ENCODE measurements at places on chromosomes 4 and X.

GRCh38 chrX:6685489-6685888, 150.6 kb upstream of the VCX3A start:
- DNase-seq, result no peak

- DNase-seq, result no peak
Measured at GRCh38 chr4:57639561-57640382, 529.6 kb upstream of the IGFBP7 start.

DNA sequence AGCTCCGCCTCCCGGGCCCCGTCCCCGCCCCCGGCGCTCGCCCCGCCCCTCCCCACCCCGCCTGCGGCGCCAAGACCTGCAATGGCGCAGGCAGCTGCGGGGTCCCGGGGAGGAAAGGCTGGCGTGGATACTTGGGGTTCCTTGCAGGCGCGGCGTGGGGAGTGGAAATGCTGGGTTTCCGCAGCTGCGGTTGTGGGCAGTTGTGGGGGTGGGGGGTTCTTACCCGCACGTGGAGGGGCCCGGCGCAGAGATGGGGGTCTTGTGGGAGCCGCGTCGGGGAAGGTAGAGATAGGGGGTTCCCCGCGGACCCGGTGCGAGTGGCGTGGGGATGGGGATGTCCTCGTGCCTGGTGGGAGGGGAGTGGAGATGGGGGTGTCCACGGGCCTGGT, 680 bp upstream of the ASMTL start:
- DNase-seq, result no peak

GRCh38 chrX:10017872-10018271, 50.7 kb downstream of the CLDN34 start:
- DNase-seq, result no peak

- peak; percentile 29 for DNase-seq
Measured at GRCh38 chr4:123398853-123399626, 2.4 kb downstream of the SPRY1 start.

DNA sequence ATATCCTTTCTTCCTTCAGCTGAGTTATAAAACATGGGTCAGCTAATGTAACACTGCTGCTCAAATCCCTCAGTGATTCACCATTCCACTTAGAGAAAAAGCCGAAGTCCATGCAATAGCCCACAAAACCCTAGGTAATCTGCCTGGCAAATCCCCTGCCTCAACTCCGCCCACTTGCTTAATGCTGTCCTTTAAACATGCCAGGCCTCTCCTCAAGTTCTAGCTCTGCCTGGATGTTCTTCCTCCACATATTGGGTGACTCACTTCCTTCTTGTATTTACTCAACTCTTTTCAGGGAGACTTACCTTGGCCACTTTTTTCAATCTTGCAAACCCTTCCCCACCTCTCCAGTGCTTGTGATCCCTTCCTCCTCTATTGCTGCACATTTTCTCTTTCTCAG, 89.8 kb downstream of the EMCN start:
- no peak for DNase-seq

DNA sequence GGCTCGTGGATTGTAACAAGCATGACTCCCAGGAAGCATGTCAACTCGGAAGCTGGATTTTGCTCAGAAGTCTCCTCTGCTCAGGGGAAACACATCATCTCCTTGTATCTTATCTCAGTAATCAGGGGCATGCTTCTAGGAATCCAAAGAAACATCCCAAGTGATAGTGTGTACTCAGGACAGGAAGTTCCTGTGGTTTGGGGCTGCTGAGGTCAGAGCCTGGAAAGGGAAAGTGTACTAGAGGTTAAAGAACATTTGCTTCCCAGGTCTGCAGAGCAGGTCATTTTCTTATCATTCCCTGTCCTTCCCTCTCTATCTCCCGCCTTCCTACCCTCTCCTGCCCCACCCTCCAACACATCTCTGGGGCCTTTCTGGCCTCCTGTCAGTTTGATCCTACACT, 38.8 kb downstream of the SLC34A2 start:
- DNase-seq, result no peak

- no peak for DNase-seq
Measured at GRCh38 chrX:125782184-125782583, 383.9 kb downstream of the DCAF12L2 start.

DNA sequence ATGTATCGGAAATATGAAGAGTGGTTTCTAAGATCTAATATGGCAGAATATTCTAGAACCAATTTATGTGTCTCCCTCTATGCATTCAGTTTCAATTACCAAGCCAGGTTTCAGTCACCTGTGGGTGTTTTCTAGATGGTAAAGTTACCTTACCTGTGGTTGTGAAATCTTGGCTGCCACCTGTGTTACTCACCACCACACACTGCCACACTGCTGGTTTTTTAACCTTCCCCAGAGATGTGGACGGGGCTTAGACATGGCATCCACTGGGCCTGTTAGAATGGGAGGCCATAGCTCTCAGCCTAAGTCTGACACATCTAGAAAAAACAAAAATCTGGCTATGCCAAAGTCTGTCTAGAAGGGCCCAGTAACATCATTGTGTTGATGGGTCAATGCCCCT, 896.5 kb upstream of the PABPC4L start:
- no peak for DNase-seq

DNA sequence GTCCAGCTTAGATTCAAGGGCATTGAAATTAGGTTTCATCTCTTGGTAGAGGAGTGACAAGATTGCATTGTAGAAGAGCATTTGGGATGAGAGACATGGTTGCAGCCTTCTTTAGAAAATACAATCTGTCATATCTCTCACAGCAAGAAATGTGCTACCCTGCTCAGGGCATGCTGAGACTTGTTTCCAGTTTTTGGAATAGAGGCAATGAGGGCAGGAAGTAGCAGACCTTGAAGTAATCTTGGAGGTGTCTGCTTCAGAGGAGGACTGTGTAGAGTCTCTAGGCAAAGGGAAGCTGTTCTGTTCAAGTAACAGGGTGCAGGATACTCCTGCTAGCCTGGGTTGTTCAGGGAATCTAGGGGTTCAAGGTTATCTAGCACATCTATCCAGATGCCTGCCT, 116.1 kb upstream of the ZNF827 start:
- DNase-seq, result no peak

- DNase-seq, result no peak
Measured at GRCh38 chr4:137180349-137180748, 351.9 kb downstream of the PCDH18 start.

- no peak for DNase-seq
Measured at GRCh38 chrX:6021316-6022091, 207.2 kb downstream of the NLGN4X start.

GRCh38 chr4:1959104-1959384, 49.7 kb downstream of the NELFA start:
- DNase-seq, result no peak

GRCh38 chr4:75629239-75629638, 1.1 kb downstream of the CDKL2 start:
- no peak for DNase-seq

GRCh38 chrX:148813422-148813821, 313.0 kb downstream of the AFF2 start:
- DNase-seq, result no peak

GRCh38 chr4:74085669-74086068, 13.3 kb downstream of the CXCL2 start:
- no peak for DNase-seq

- no peak for DNase-seq
Measured at GRCh38 chr4:151407466-151408379, 1.3 kb upstream of the FHIP1A start.

- no peak for DNase-seq
Measured at GRCh38 chr4:87863486-87863885, 30.7 kb downstream of the MEPE start.

GRCh38 chr4:77047037-77047436, 28.8 kb downstream of the CCNI start:
- no peak for DNase-seq

DNA sequence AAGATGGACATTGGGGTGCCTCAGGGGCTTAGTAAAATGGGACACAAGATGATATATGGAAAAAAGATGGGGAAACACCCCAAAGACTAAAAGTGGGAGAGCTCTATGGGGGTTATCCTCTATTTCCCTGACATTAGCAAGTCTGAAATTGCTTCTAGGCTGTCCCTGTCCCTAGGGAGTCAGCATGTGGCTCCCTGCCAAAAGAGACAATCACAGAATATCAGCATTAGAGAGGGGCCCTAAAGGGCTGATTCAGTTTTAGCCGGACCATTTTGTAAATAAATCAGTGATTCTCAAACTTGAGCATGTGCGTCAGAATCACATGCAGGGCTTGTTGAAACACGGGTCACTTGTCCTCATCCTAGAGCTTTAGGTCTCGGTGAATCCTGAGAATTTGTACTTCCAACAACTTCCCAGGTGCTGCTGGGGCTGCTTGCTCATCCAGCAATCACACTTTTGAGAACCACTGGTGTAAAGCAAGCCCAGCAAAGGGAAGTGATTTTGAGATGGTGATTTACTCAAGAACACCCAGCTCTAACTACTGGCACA, 165.3 kb upstream of the DGKK start:
- DNase-seq, result no peak

GRCh38 chr4:26148927-26149326, 171.9 kb upstream of the RBPJ start:
- DNase-seq, result no peak

DNA sequence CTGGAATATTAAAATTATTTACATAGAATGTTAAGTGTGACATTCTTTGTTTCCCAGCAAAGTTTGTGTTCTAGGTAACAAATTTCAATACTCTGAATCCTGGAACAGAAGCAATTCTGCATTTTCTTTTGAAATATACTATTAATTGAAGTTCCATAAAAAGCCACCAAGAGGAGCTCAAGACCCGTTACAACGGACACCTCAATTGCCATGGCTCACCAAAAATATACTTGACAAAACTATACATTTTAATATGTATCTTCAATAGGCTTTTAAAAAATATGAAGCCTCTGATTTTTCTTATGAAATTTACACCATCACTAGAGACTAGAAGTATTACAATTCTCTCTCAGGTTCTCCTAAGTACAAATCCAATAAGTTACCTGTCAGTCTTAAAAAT, 111.4 kb downstream of the NYX start:
- no peak for DNase-seq

DNA sequence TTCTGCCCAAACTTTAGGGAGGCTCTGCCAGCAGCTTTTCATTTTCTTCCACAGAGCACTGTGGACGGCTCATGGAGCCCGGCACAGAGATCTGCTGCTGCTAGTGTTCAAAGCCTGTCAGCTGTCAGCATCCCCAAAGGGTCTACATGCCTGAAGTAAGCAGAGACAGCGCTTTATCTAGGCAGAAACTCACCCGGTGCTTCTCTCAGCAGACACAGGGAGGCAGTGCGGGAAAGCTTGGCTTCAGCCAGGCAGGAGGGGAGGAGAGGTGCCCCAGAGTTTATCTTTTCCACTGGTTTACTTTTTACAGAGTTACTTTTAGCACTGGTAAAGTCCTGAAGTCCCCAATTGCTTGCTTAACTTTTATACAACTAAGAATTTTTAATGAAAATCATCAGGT, 339.3 kb downstream of the NKX6-1 start:
- no peak for DNase-seq

DNA sequence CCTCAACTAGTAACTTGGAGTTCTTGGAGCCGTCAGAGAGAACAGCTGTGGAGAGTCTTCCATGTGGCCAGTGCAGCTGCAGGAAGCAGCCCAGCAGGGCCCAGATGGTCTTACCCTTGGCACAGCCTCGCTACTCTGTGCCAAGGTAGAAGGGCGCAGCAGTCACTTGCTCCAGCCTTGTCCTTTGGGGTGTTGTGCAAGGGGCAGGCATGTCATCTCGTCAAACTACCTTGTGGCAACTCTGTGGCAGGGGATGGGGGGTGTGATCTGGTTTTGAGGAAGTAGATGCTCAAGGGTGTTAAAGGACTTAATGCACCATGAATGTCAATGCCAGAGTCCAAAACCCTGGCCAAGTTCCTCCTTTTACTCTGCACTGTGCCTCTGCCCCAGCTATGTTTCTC, 34.2 kb upstream of the TBC1D14 start:
- no peak for DNase-seq

GRCh38 chrX:9147726-9148125, 113.8 kb upstream of the FAM9B start:
- no peak for DNase-seq

DNA sequence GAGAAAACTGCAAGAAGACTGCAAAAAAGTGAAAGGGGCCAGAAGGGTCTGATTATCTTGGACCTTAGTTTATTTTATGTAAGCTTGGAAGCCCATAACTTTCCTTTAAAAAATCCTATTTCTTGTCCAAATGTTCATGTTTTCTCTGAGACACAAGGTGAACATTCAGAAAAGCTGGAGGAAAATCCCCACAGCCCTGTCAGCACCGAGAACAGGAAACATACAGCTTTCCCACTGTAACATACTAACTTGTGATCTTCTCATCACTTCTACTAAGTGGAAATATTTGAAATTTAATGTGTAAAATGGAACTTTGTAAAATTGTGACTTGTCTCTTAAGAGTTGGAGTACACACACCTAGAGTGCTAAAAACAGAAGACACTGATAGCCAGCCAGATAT, 21.3 kb downstream of the GPR174 start:
- DNase-seq, result no peak

GRCh38 chr4:99473131-99473530, 37.7 kb upstream of the C4orf17 start:
- DNase-seq, result no peak

DNA sequence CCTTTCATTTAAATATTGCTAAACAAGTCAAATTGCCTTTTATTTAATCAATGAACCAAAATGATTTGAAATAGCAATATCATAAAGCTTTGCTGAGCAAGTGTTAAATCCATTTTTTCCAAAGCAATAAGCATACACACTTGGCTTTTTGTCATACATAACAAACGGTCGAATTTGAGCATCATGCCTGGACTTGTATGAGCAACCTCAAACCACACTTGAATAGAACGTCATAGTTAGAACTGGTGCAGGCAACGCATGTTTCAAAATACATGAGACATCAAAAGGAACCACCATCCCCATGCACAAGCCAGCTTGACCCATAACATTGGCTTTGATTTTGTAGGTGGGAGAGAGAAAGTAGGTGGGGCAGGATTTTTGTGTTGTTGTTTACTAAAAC, 812.3 kb upstream of the FRG1 start:
- DNase-seq, result no peak

DNA sequence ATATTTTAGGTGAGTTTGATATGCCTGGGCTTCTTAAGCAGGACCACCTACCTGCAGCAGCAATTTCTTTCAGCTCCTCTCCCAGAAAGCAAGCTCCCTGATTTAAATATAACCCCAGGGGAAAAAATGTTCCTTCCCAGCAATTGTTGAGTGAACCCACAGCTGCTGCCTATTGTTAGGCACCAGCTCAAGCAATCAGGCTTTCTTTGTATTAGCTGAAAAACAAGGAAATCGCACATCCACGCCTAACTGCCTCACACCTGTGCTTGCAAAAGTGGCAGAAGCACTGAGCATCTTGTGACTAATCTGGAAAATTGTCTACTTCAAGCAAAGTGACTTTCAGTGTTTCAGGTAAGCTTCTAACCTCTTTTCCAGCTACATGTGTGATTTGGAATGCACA, 432.2 kb downstream of the SMARCA1 start:
- no peak for DNase-seq

DNA sequence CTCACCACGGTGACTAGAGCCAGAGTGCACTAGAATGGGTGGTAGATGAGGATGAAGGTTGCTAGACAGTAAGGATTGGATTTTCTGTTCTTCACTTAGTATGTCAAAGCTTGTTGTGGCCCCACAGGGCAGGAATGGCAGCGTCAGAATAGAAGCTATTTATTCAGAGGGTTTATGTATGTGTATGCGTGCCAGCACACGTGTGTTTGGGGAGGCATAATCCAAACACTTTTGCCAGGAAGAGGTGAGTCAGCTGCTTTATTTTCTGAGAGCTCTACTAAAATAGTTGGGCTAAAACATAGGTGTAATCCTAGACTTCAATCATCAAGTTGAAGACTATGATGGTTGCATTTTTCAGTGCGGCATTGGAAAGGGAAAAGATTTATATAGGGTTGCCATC, 1.2 kb upstream of the MAGEE2 start:
- DNase-seq, result no peak

GRCh38 chrX:136130931-136131833, 16.2 kb upstream of the FHL1 start:
- no peak for DNase-seq
